Suppressor macrophage treated with lipopolysaccharide for 1 hour (primary cell): ENCODE measurements at places on chromosomes 5 and 9.

DNA sequence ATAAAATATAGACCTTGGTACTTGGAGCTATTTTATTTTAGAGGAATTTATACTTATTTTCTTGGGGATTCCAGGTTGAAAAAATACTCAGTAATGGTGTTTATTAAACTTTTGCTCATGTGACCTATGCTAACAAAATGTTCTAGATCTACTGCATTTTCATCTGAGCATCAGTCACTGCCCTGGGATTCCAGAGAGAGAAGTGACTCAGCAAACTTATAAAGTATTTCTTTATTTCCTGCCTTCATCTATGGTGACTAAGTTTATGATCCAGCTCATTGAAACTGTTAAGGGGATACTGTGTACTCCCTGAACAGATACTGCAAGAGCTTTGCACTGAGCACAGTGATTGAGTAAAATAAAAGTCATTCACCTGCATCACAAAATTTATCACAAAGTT, 298.5 kb upstream of the CDH18 start:
- no peak for DNase-seq

DNA sequence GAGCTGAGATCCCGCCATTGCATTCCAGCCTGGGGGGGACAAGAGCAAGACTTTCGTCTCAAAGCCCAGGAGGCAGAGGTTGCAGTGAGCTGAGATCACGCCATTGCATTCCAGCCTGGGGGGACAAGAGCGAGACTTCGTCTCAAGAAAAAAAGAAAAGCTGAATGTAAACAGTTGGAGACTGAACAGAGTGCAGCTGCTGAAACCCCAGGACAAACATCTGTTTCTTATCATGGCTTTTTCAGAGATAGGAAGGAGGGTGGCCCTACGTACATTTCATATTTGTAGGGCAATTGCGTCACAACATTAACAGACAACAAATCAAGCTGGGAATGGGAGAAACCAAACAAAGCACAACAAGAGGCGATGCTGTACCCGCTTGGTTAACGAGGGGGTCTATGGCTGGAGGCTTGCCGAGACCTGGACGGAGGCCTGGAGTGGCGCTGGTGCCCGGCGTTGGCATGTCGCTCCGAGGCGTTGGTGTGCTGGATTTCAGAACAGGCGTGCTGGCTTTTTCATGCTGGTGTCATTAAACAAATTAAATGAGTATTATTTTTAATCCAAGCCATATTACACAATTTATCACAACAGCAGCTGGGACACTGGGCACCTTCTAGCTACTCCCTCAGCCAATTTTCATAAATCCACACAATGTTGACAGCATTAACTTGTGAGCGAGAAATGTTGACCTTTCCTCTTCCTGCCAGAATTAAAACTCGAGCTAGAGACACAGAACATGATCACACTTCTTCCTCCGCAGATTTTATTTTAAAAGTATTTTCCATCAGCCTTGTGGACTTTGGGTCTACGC, 76.1 kb downstream of the TLE1 start:
- no peak for DNase-seq

- peak; percentile 10 for DNase-seq
Measured at GRCh38 chr9:97529363-97530076, 28.1 kb downstream of the TMOD1 start.

DNA sequence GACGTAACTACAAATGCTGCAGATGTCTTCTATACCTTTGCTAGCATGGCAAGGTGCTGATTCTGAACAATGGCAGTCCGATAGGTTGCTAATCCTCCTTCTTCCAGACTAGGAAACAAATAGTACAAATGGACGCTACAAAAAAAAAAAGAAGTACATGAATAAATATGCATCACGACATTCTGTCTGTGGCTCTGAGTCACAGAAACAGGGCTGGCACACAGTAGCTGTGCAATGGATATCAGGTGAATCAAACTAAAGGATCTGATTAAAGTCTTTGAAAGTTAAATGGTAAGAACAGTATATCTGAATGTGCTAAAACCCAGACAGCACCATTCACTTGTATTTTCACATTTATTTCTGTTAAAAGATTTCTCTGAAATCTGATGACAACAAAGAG, 96.2 kb downstream of the DROSHA start:
- no peak for DNase-seq

DNA sequence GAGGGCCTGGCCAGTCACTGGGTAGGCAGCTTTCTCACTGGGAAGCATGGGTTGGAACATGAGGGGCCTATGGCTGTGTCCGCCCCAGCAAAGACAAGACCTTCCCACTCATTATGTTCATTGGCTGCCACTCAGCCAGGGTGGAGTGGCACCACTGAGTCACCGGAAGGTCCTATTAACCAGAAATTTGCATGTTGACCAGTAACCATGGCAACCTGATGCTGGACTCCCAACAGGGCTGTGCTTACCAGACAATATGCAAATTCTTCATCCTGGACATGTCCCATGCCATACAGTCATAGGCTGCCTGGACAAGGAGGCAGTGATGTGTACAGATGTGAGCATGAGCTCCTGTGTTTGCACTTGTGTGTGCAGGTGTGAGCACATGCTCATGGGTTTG, 66.7 kb downstream of the PSD2 start:
- peak; percentile 44 for DNase-seq

- peak; percentile 17 for DNase-seq
Measured at GRCh38 chr9:114153761-114154599, 1.4 kb upstream of the COL27A1 start.

GRCh38 chr5:157877821-157878220, 18.9 kb upstream of the CLINT1 start:
- DNase-seq: peak; percentile 27

- no peak for DNase-seq
Measured at GRCh38 chr9:109600142-109600541, 102.0 kb upstream of the PTPN3 start.

DNA sequence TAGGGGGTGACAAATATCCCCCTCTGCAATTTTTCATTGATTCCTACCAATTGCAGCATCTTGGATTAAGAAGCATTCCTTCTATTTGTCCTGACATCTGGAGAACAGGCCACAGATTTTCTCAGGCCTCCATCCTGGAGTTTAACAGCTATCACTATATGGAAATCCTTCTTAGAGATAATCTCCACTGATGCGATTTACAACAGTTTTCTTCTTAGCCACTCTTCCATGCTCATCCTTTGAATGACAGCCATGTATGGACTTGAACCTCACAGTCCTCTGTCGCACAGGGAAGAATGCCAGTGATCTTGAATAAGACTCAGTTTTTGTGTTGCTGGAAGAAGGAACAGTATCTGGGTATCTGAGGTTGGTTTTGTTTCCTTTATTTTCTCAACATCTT, 73.2 kb downstream of the PGM5 start:
- DNase-seq: no peak
